Stimulated activated CD4-positive, alpha-beta T cell treated with anti-CD3 and anti-CD28 coated beads, Interleukin-4, amount 100 ng/mL, for 48 hours (primary cell): ENCODE measurements at places on chromosomes 11 and 22.

- DNase-seq, result no peak
Observed at GRCh38 chr22:35782504-35782903, 64.8 kb downstream of the APOL5 start.

DNA sequence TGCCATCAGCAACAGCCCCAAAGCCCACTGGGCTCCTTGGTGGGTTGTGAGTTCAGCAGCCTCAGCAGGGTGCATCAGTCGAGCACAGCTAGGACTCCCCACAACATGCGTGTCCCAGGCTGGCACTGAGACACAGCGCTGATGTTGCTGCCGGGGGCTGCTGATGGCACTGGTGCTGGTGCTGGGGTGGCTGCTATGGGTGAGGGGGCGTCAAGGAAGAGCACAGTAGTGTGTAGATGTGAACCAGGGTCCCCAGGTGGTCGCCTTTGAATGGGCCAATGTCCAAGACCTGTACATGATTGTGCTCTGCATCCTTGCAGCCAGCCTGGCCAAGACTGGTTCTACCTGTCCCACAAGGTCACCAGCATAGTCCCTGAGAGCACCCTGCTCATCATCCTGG lies 121.3 kb upstream of the SERPIND1 start:
- no peak for DNase-seq

- DNase-seq, result no peak
Observed at GRCh38 chr22:45615364-45615763, 56.3 kb upstream of the ATXN10 start.

DNA sequence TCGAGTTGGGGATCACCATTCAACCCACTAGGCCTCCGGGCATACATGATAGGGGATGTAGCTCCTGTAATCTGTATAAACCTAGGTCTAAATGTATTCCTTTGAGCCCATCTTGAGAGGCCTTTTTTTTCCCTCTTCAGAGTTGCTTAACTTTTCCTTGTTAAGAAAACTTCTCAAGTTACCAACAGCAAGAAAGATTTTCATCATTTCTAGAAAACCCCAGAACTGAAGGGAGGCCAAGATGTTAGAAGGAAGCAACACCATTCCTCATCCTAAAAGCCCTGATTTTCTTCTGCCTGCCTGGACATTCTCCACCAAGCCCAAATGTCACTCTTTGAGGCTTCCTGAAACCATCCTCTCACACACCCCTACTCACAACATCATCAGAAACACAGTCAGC lies 79.4 kb downstream of the TMPRSS5 start:
- DNase-seq, result no peak

- no peak for DNase-seq
Observed at GRCh38 chr11:60840470-60841430, 1.2 kb upstream of the CCDC86 start.

DNA sequence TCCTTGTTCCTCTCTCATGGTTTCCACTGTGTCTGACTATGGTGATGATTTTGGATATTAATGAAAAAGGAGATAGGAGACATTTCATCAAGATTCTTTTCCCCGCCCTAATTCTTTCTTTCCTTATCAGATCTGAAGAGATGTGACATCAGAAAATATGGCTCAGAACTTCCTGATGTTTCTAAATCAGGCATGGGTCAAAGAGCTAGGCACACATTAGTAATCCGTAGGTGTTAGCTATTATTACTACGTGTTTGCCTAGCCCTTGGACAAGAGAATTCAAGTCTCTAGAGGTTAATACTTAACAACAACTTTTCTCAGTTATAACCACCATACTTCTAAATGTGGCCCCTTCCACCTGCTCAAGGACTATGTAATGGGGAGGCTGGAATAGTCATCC lies 5.8 kb downstream of the JOSD1 start:
- no peak for DNase-seq

DNA sequence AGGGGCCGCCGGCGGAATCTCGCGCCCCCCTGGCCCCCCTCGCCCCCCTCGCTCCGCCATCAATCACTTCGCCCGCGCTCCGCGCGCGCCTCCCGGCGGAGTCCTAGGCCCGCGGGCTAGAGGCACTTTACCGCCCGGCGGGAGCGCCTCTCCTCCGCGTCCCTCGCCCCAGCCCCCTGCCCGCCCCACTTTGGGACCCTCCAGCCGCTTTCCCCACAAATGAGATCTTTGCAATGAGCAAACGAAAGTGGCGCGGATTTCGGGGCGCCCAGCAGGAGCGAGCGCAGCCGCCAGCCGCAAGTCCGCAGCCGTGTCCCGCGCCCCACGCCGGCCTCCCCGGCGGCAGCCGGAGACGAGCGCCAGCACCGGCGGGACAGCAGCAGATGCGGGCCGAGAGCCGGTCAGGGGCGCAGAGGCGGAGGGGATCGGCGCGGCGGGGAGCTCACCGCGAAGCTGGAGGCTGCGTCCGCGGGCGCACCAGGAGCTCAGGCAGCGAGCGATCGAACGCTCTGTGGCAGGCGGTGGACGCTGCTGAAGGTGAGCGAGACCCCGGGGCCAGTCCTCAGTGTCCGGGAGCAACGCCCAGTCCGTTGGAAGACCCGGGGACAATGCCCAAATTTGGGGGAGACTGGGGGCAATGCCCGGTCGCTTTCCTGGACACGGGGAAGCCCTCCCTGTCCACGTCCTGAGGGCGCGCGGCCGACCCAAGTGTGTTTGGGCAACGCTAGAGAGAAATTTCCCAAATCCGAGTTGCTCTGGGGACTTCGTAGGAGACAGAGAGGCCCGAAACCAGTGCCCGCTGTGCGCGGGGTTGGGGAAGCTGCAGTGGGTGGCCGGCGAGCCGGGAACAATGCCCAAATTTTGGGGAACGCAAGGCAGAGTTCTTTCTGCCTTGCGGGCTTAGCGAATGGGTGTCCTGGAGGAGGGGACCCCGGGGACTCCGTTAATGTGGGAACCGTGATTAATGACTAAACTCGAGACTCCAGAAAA lies 1.5 kb upstream of the IGF2 start:
- DNase-seq, result no peak

GRCh38 chr11:64156235-64157011 lies 9.5 kb downstream of the MACROD1 start:
- DNase-seq, result no peak

GRCh38 chr11:81071606-81072005 lies 1630.8 kb upstream of the TENM4 start:
- DNase-seq, result no peak

GRCh38 chr22:45996241-45997076 lies 19.5 kb upstream of the WNT7B start:
- no peak for DNase-seq

- DNase-seq, result no peak
Observed at GRCh38 chr11:636511-637332, at the start of gene DRD4. TSS of gene DRD4 (plus strand) at chr11:637269. CDS start at chr11:637305, 36 bp downstream.

GRCh38 chr22:22812031-22812905 lies 75.3 kb upstream of the IGLL5 start:
- no peak for DNase-seq

DNA sequence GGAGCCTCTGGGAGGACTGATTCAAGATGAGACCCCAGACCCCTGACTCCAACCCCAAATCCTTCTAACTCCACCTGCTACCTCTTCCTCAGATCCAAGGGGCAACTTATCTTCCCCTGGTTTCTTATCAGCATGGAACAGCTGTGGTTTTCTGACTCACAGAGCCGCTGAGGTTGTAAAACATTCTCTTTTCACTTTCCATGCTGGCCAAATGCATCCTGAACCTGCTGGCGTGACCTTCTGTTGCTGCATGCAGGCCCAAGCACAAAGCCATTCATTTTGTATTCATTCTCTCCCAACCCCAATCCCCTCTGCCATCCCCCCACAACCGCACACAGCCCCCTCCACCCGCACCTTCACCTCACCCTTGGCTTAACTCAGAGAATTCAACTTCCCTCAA lies 70.3 kb downstream of the SEZ6L start:
- no peak for DNase-seq

DNA sequence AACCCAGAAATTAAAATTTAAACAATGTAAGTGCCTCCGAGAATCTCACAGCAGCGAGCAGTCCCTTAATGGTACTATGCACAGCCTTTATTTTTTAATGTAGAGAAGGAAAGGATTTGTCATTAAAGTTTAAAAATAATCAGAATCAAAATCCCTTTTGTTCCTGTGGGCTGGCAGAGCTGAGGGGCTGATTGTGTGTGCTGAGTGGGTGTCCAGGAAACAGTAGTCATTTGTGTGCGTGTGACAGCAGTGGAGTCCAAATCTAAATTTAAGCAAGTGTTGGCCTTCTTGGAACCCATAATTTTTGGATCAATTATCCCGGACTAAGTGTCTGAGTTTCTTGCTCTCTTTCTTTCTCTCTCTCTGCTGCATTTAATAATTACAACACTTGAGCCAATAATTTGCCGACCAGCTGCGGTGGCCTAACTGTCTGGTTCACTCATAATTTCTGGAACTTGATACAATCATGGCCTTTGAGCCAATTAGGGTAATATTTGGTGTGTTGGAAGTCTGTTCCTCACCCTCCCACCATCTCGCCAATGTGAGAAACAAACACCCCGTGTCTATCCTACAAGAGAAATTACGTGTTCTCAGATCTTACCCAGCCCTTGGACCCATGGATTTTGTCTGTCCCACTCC lies 528.0 kb downstream of the SOX6 start:
- DNase-seq, result no peak

GRCh38 chr22:36761553-36762240 lies 14.2 kb downstream of the IFT27 start:
- DNase-seq, result no peak

GRCh38 chr11:87397011-87397865 lies 359.5 kb downstream of the TMEM135 start:
- DNase-seq, result no peak

DNA sequence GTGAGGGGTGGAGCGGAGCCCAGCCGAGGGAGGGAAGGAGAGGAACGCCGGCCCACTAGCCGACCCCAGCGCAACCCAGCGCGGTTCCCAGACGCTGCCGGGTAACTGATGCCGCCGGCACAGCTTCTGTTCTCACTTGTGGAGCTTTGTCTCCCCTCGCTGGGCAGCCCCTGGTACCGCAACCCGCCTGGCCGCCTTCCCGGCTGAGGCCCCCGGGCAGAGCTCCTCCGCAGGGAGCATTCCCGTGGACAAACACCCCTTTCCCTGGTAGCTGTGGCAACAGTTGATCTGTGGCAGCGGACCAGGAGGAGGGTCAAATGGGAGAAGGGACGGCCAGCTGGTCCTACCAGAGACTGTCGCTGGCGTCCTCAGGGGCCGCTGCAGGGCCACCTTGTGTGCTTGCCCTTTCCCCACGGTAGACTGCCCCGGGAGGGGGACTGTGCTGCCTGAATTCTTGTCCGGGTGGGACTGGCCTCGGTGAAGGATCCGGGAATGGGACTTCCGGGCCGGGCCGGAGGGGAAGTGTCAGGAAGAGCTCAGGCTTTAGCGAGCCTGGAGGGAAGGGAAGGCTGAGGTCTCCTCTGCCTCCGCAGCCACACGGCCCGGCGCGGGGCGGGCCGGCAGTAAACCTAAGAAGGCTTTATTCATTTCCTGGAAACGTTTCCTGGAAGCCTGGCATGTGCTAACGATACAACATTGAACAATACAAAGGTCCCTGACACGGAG lies 468.0 kb downstream of the OPCML start:
- DNase-seq, result peak; percentile 5
